ENCODE measurements at places on chromosomes 6 and 20.

- no peak for DNase-seq
Observed at GRCh38 chr6:42431356-42431755, 20.4 kb downstream of the TRERF1 start.

DNA sequence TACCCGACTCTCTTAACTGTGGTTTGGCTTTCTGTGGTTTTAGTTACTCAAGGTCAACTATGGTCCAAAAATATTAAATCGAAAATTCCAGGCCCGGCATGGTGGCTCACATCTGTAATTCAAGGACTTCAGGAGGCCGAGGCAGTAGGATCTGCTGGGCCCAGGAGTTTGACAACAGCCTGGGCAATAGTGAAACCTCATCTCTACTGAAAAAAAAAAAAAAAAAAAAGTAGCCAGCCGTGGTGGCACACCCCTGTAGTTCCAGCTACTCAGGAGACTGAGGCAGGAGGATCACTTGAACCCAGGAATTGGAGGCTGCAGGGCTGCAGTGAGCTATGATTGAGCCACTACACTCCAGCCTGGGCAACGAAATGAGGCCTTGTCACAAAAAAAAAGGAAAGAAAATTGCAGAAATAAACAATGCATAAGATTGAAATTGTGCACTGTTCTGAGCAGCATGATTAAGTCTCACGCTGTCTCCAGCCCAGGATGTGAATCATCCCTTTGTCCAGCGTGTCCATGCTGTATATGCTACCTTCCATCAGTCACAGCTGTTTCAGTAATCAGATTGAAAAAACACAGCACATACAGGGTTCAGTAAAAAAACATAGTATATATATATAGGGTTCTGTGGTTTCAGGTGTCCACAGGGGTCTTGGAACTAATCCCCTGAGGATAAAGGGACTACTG lies 40.7 kb downstream of the RGS17 start:
- no peak for DNase-seq

DNA sequence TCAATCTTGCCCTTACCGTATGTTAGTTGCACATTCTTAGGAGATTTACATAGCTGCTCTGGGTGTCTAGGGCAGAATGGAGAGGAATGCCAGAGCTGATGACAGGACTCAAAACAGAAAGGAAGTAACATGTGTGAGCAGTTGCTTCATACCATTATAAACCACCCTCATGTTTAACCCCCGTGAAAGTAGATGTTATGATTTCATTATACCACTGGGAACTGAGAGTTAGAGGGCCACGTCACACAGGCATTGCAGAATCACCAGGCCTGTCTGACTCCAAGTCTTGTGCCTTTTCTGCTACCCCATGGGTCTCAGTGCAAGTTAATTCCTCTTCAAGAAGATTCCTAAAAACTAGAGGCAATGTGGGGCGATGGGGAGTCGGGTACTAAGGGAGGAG lies 23.5 kb upstream of the SIM1 start:
- no peak for DNase-seq

- no peak for DNase-seq
Observed at GRCh38 chr6:47048638-47049037, 6.5 kb upstream of the ADGRF1 start.

DNA sequence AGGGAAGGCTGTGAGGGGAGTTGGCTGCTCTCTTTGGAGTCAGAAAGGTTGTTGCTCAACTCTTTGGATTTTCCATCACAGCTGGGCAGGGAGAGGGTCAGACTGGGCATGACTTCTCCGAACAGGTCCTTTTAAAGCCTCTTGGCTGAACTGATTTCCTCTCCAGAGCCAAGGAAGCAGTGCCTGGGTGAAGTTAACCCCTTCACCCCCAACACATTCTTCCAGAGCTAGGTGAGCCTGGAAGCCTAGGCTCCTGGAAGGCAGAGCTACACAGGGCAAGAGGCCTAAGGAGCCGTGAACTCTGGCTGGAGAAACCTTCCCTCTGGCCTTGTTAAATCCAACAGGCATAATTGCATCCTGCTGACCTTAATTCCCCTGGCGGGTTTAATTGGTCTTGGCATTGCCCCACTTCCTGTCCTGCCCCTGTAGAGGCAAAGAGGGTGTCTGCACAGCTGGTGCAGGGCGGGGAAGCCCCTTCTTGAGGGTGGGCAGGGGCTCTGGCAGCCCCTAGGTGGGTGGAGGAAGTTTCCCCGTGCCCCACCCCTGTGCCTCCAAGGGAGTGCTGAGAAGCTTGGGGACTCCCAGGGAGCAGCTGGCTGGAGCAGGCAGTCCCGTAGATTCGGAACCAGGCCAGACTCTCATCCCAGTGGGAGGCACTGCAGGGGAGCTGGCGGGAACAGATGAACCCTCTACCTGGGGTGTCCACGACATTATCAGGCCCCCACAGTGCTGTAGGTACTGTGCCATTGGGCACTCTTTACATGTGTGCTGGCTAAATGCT lies 3.6 kb upstream of the MYLK2 start:
- DNase-seq, result no peak

DNA sequence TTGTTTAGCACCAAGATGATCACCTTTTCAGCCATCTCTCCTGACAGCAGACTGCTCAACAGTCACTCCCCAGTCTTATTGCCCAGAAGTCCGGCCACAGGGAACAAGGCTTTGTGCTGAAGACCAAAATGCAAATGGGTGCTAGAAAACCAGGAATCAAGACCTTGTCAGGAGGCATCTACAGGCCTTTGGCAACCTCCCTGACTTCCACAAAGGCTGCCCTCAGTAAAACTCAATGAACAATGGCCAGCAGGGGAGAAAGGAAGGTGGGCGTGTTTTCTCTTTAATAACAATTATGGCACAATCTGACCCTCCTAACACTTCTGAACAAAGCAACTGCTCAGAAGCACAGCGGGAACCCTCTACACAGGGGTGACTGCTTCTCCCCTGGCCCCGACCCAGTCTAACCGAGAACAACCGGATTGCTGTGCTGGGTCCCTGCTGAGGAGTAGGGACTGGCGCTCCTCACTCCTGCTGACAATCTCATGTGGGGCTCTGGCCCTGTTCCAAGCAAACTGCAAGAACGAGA lies 41.6 kb downstream of the PLCG1 start:
- no peak for DNase-seq

DNA sequence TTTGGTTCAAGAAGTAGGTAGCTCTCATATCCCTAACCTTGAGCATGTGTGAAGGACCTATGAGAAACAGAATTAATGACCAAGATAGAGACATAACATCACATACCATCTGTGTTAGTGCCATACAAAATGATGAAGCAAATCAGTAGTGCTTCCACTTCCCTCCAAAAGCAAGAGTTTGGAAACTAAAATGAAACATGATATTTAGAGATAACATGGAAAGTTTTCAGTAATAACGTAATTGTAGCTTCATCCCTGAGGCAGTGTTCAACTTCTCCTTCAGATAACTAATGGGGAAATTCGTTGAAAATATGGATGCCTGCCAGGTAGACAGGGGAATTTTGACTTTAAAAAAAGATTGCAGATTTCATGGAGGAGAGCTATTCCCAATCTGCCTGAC lies 248.4 kb upstream of the IRAK1BP1 start:
- no peak for DNase-seq

- no peak for DNase-seq
Observed at GRCh38 chr6:124879110-124879991, 82.9 kb upstream of the RNF217 start.

DNA sequence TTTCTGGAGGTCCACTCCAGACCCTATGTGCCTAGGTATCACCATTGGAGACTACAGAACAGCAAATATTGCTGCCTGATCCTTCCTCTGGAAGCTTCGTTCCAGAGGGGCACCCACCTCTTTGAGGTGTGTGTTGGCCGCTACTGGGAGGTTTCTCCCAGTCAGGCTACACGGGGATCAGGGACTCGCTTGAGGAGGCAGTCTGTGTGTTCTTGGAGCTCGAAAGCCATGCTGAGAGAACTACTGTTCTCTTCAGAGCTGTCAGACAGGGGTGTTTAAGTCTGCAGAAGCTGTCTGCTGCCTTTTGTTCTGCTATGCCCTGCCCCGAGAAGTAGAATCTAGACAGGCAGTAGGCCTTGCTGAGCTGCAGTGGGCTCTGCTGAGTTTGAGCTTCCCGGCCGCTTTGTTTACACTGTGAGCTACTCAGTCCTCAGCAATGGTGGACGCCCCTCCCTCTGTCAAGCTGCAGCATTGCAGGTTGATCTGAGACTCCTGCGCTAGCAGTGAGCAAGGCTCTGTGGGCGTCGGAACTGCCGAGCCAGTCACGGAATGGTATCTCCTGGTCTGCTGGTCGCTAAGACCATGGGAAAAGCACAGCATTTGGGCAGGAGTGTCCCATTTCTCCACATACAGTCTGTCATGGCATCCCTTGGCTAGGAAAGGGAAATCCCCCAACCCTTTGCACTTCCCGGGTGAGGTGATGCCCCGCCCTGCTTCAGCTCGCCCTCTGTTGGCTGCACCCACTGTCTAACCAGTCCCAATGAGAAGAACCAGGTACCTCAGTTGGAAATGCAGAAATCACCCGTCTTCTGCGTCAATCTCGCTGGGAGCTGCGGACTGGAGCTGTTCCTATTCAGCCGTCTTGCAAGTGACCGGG lies 32.5 kb upstream of the ASCC3 start:
- no peak for DNase-seq
